ENCODE measurements at places on chromosomes 6 and 20. TPM values are rescaled to one million over a fixed set of nuclear protein-coding genes. Genes with fewer than 3 reads are reported as not detected.

The PDE10A gene
- 12.4 TPM for total RNA-seq

The SAMD3 gene
- total RNA-seq, result 3.1 TPM

The FRK gene
- under 0.01 TPM for total RNA-seq

The PHF20 gene
- total RNA-seq, result 30.3 TPM

The PRKN gene
- 0.28 TPM for total RNA-seq

The PHACTR3 gene
- not detected for total RNA-seq

The CLIC1 gene
- total RNA-seq, result 1,185 TPM

The PNLDC1 gene
- not detected for total RNA-seq

The RAMACL gene
- 1.1 TPM for total RNA-seq

The SERPINB6 gene
- total RNA-seq, result 60.3 TPM

The ZNF334 gene
- 1.4 TPM for total RNA-seq

The KHDC1L gene
- total RNA-seq, result not detected

The UBE2J1 gene
- 35.3 TPM for total RNA-seq

All from IMR-90 (cell line).